ENCODE measurements at places on chromosomes 4 and X.

DNA sequence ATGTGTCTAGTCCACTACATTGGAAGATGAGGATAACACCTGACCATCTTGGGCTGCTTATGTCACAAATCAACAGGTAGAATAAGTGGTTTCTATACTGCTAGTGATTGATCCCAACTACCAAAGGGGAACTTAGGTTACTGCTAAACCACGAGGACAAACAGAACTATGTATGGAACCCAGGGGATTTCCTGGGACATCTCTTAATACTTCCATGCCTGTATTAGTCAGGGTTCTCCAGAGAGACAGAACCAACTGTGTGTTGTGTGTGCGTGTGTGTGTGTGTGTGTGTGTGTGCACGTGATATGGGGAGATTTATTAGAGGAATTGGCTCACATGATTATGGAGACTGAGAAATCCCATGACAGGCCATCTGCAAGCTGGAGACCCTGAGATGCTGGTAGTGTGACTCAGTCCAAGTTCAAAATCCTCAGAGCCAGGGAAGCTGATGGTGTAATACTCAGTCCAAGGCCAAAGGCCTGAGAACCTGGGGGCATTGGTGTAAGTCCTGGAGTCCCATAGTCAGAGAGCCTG is 16.2 kb upstream of the AFF1 start:
- no peak for DNase-seq

GRCh38 chr4:150368667-150369066 is 213.3 kb upstream of the MAB21L2 start:
- DNase-seq: no peak

DNA sequence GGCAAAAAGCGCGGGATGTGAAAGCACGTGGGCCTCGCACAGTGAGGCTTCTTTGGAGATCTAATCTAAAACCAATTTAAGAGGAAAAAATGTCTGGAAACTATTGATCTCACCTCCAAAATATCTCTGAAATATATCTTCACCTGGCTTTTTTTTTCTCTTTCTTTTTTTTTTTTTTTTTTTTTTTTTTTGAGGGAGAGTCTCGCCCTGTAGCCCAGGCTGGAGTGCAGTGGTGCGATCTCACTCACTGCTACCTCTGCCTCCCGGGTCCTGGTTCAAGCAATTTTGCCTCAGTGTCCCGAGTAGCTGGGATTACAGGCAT is 383 bp upstream of the ZMAT1 start:
- no peak for DNase-seq

DNA sequence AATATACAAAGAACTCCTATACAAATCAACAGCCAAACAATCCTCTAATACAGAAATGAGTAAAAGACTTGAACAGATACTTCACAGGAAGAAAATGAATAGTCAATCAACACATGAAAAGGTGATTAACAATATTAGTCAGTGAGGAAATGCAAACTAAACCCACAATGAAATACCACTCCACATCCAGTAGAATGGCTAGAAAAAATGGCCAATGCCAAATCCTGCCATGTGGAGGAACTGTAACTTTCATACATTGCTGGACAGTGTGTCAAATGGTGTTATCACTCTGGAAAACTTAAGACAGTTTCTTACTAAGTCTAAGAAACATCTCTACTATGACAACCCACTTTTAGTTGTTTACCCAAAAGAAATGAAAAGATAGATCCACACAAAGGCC is 59.5 kb downstream of the NSG1 start:
- no peak for DNase-seq

DNA sequence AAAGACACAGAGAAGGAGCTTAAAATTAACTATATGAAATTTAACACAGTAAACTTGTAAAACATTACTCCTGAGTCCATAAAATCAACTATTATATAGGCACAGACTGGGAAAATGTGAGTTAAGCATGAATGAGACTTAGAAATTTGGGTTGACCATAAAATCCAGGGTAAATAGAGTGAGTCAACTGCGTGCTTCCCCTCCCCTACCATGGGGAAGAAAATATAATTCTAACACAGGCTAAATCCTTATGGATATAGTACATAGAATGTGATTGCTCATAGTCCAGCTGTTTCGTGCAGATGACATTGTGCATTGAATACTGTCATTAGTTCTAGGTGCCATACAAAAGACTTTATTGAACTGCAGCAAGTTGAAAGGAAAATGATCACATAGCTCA is 42.2 kb downstream of the KLHL5 start:
- DNase-seq: no peak

DNA sequence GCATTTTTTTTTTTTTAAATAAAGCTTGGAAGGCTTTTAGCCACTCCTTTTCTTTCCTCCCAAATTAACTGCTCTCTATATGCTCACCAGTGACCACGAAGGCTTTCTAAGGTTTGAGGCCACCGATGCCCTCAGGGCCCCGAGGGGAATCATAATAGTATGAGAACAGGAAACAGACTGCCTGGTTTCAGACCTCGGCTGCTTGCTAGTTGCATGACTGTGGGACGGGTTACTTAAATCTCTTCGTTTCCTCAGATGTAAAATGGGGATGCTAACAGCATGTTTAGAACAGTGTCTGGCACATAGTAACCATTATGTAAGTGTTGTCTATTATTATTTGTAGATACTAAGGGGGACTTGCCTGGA is 3.6 kb downstream of the LINC00632 start:
- no peak for DNase-seq

GRCh38 chr4:123587983-123588494 is 191.4 kb downstream of the SPRY1 start:
- DNase-seq: peak; percentile 58

Data from non-pigmented ciliary epithelial cell (primary cell).